ENCODE measurements at places on chromosomes 3 and 15.

DNA sequence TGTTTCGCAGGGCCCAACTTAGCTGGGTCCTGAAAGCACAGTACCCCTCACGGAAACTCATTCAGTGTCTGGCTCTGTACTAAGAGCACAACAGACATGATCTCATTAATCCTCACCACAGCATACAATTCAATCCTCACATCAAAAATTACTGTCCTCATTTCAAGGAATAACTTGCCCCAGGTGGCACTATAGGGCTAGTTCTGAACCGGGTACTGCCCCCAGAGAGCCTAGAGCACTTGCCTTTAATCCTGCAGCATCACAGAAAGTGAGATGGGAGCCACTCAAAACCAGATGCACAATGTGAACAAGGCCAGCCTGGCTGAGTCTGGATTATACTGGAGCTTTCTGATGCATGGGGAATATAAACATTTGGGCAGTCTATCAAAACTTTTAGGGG lies 122.6 kb downstream of the OSBPL10 start:
- no peak for DNase-seq

- DNase-seq, result no peak
These were observed 694.6 kb upstream of the DPPA4 start for GRCh38 chr3:110031975-110032374.

GRCh38 chr3:34865346-34865745 lies 774.0 kb upstream of the ARPP21 start:
- DNase-seq, result no peak

GRCh38 chr3:181683563-181683962 lies 28.2 kb upstream of the SOX2 start:
- DNase-seq, result no peak

DNA sequence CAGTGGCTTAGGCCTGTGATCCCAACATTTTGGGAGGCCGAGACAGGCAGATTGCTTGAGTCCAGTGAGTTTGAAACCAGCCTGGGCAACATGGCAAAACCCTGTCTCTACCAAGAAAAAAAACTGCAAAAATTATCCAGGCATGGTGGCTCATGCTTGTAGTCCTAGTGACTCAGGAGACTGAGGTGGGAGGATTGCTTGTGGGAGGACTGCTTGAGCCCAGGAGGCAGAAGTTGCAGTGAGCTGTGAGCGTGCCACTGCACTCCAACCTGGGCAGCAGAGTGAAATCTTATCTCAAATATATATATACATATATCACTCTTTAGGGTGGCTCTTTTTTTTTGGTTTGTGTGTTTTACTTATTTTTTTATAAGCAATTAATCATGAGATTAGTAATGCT lies 83.7 kb upstream of the WDR72 start:
- DNase-seq, result no peak

Data from RWPE2 (cell line).